ENCODE measurements at places on chromosomes 12 and 14.

DNA sequence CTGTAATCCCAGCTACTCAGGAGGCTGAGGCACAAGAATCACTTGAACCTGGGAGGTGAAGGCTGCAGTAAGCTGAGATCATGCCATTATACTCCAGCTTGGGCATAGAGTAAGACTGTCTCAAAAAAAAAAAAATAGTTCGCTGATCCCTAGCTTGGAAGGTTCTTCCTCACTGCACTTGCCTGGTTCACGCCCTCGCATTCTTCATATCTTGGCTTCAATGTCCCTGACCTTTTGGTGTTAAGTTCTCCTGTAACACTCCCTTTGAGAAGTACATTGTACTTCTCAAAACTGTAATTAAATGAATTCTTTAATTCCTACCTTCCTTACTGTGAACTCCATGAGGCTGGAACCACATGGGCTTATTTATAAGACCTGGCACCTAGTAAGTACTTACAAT, 16.5 kb upstream of the TPCN1 start:
- no peak for DNase-seq

GRCh38 chr12:41636653-41637052, 448.5 kb downstream of the PDZRN4 start:
- no peak for DNase-seq

- no peak for DNase-seq
These were observed at the start of gene ADGRD1 for GRCh38 chr12:130953771-130954543. Gene ADGRD1 (plus strand): TSS chr12:130953907. CDS start chr12:130954466, 559 bp downstream.

DNA sequence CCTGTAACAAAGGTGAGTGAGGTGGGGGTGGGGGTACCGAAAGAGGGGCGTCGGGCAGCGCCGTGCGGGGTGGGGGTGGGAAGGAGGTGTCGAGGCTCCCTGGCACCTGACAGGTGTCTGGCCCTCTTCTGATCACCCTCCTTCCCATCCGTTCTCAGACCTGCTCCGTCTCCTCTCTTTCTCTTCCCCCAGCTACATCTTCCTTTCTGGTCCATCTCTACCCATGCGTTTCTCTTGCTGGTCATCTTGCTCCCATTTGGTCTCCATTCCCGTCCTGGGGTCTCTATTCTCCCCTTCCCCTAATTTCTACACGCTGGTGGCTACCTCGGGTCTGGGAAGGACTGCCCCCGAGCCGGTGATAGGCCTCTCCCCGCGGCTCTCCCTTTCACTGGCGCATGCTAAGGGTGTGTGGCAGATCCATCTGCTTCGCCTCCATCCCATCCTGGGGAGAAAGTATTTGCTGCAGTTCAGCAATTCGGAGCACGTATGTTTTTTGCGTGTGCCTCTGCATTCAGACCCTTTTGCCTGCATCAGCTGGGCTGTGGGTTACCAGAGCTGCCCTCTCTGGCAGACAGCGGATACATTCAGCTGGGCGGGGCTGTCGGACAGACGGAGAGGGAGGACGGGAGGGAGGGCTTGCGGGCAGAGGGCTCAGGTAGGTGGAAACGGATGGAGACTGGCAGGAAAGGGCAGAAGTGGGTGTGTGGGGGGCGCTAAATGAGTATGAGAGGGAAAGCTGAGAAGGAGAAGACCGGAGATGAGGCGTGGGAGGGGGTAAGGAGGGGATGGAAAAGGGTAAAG, 730 bp downstream of the CLSTN3 start:
- no peak for DNase-seq

- DNase-seq, result no peak
These were observed 60.0 kb upstream of the ELK3 start for GRCh38 chr12:96134200-96134599.

- no peak for DNase-seq
These were observed 48.3 kb downstream of the TMCC3 start for GRCh38 chr12:94602024-94602423.

DNA sequence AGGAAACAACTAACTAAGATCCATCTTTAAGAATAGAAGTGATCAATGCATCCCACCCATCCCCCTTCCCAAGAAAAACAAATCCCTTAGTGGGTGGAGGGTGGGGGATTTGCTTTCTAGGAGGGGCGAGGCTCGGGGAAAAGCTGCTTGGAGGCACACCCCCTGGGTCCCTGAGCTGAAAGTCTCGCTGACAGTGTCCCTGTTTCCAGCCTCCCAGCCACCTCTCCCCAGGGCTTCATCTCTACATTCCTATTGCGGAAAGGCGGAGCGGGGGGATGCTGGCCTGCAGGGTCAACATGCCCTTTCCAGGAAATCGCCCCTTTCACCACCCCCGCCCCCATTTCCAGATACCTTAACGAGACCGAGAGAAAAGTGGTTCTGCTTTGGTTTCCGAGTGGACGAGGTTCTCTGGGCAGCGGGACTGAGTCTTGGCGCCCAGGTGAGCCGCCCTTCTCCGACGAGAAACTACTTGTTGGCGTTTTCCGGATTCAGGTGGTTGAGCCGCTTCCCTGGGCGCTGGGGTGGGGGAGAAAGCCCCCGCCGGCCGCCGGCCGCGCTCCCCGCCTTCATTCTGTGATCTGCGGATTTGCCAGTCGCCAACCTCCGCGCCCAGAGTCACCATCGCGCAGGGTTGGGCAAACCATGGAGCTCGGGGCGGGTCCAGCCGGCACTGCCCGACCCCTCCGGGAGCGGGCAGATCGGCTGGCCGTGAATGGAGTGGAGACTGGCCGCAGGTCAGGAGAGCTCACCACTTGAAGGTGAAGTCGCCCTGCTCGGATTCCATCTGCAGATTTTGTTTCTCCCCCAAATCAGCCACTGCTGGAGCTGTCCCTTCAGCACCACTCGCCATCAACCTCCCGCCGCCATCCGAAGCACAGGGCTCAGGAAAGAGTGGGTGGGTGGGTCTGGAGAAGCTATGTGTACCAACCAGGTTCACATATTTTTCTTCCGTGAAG, 505 bp downstream of the KCNC2 start:
- DNase-seq, result no peak

DNA sequence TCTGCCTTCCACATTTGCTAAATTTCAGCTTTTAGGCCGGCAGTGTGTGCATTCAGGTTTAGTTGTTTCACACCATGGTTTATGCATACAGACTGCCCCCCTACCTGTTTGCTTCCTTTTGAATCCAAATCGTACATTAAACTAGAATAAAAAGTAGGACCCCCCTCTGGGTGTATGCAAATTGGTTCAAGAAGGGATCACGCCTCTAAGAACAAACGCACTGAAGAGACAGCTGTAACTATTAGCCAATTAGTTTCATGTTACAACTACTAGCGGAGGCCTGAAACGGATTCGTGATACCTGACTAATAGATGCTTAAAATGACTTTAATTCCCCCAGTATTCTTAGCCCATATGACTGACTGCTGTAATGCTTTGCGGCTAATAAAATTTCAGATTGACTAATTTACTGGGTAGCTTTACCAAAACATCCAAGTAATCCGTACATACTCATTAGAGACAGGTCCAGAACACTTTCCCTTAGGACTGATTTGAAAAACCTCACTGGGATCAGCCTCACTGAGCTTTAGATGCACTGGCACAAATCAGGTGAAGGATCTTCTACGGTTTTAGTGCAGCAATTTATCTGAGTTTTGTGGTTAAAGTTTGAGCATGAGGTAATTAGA, 411.8 kb downstream of the NPAS3 start:
- no peak for DNase-seq

- DNase-seq, result no peak
These were observed 167.5 kb downstream of the BTG1 start for GRCh38 chr12:91978143-91978542.

- DNase-seq, result no peak
These were observed 99.5 kb downstream of the SLC16A7 start for GRCh38 chr12:59695379-59695778.

DNA sequence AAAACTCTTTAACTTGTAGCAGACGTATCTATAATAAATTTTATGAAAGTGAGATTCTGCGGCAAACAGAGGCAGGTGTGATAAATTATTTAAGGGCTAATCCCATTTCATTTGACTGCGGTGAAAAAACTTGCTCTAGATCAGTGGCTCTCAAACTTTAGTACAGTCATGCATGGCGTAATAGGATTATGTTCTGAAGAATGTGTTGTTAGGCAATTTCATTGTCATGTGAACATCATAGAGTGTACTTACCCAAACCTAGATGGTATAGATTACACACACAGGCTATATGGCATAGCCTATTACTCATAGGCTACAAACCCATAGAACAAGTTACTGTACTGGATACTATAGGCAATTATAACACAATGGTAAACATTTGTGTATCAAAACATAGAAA, 83.7 kb downstream of the HEATR5A start:
- DNase-seq, result no peak

DNA sequence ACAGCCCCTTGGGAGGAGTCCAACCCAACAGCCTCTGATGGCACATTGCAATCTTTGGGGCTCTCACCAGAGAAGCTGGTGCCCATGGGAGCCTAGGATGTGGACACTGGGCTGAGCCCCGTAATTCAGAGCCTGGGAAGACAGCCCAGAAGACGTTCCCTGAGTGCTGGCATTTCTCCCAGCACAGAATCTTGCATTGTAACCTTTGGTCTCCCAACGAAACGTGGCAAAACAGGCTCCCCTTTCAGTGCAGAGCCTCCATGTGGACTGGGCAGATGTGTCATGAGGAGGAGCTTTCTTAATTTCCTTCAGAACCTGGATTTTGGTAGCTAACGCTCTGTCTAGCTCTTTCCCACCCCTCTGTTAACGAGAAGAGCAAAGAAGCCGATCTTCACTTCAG, 26.3 kb downstream of the BATF start:
- DNase-seq, result no peak

DNA sequence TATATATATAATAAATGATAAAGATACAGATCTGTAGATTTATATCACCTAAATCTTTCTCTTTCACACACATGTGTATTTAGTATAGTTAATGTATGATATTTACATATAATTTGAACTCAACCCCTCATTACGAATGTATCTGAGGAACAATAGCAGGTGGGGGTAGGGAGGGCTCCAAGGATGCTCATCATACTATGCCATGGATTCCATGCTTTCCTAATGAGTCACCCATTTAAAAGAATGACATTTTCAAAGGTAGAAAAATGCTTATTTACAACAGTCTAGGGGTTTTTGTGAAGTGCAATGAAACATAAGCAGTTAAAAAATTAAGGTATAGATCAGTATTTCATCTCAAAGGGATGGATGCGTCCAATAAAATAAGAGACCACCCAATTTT, 181.6 kb downstream of the SOX5 start:
- DNase-seq, result no peak

- no peak for DNase-seq
These were observed 130.8 kb upstream of the RAP1B start for GRCh38 chr12:68479896-68480291.

GRCh38 chr12:64039281-64039871, 182.7 kb downstream of the KICS2 start:
- no peak for DNase-seq

- no peak for DNase-seq
These were observed 66.6 kb downstream of the CLMN start for GRCh38 chr14:95253039-95253630.

- DNase-seq, result no peak
These were observed 87.2 kb downstream of the ZFC3H1 start for GRCh38 chr12:71576496-71576895.

DNA sequence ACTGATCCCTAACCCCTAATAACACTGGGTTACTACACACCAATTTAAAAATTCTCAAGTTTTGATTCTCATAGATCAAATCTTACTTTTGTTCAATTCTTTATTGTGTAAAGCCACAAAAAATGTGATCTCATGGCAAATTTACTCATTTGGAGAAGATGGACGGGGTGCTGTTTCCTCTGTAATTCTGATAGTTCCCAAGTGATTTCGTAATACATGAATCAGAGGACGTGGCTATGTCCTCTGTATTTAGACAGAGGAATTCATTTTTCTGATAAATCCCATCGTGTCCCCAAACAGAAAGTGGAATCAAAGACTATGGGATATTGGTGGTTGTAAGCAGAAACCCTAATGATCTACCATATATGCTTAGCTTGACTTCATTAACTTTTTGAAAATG, 76.6 kb upstream of the GNG2 start:
- DNase-seq, result no peak

GRCh38 chr12:132467511-132467910, 22.4 kb upstream of the FBRSL1 start:
- no peak for DNase-seq

GRCh38 chr12:17352164-17352563, 737.8 kb downstream of the RERGL start:
- no peak for DNase-seq

- DNase-seq, result no peak
These were observed 245.9 kb downstream of the EMP1 start for GRCh38 chr12:13442457-13442856.

GRCh38 chr12:50220363-50220995, 53.3 kb upstream of the CERS5 start:
- no peak for DNase-seq

DNA sequence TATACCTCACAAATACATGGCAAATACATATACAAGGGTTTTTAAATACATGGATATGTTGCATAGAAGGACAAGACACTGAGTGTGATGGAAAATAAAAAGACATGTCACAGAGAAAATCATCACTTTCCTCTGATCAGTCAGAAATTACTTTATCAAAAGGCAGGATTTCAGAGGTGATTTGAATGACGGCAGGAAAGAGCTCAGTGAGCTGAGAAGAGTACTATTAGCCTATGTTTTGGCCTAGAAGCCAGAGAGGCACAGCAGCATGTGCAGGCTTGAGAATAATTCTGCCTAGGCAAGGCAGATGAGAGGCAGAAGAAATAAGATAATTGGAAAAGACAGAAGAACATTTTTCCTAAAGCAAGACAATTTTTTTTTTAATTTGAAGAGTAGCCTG, 94.9 kb downstream of the BCAT1 start:
- DNase-seq, result no peak

- DNase-seq, result no peak
These were observed 15.8 kb downstream of the ATP5MC2 start for GRCh38 chr12:53660041-53660440.

GRCh38 chr14:72598306-72598705, 295.6 kb downstream of the DPF3 start:
- DNase-seq, result no peak

- DNase-seq, result no peak
These were observed 197.0 kb upstream of the C14orf180 start for GRCh38 chr14:104382361-104383087.

- DNase-seq, result no peak
These were observed 27.6 kb downstream of the TUBA1A start for GRCh38 chr12:49161092-49161795.

GRCh38 chr12:92649511-92650227, 53.1 kb upstream of the PLEKHG7 start:
- peak; percentile 25 for DNase-seq

Measured in stimulated activated CD8-positive, alpha-beta memory T cell treated with anti-CD3 and anti-CD28 coated beads, Interleukin-7, amount 100 ng/mL, for 48 hours (primary cell).